ENCODE measurements at places on chromosomes 3 and 15.

GRCh38 chr3:25291481-25291905 is 136.6 kb upstream of the RARB start:
- DNase-seq: no peak

- no peak for DNase-seq
Observed at GRCh38 chr3:194880940-194881925, 195.6 kb downstream of the FAM43A start.

DNA sequence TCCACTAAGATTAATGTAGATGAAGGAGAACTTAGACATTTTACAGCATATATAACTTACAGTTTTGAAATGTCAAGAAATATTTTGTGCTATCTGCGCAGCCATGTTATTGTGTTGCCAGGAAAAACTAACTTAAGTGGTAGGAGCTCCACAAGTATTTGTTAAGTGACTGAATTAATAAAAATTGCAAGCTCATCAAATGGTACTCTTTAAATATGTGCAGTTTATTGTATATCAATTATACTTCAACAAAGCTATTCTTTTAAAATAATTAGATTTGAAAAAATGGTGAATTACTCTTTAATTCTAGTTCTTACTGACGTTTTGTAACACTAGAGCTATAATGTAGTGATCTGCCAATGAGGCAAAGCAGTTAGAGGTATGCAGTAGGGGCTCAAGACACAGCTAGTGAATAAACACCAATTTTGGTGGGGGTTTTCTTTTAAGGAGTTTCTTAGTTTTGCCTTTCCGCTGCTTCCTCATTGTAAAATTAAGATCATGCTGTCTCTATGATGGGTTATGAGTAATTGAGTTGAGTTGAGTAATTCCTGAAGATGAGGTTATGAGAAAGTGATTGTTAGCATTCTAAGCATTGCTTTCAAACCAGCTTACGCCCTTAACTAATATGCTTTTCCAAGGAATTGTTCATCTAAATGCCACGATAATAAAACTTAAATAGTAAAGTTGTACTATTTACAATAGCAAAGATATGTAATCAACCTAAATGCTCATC is 10.9 kb upstream of the LXN start:
- no peak for DNase-seq

DNA sequence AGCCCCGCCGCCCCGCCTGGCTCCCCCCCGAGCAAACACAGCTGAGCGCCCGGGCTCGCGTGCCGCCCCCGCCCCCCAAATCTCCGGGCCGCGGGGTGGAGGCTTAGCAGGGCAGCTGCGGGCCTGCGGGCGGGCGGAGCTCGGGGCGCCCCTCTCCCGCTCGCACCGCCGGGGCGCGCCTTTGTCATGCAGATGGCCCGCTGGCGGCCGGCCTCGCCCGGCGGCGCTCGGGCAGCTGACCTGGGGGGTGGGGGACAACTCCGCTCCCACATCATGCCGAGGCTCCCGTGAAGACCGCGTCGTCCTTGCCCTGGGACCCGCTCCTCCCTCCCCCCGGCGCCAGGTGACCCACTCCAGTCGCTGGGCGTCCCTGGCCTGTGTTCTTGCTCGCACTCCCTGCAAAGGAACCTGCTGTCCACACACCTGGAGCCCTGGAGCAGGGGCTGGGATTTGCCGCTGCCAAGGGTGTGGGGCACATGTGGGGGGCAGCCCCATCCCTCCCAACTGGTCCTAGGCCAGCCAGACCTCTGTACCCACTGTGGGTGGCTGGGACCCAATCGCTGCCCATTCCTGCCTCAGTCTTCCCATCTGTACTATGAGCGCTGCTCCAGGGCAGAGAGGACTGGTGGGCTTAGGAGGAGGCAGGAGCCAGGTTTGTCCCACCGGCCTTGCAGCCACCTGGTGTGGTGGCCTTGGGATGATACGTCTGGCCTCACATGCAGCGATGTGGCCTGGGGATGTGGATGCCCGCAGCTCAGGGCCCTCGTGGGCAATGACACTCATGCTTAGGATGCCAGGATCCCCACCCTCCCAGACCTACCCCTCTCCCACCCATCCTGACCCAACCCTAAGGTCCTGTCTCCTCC is 33.5 kb downstream of the DNAJB8 start:
- DNase-seq: no peak

GRCh38 chr3:130950124-130950523 is 56.2 kb downstream of the ATP2C1 start:
- DNase-seq: no peak

GRCh38 chr3:139346771-139347170 is 3.0 kb downstream of the MRPS22 start:
- DNase-seq: no peak

- DNase-seq: no peak
Observed at GRCh38 chr15:65032801-65033537, 3.5 kb upstream of the MTFMT start.

DNA sequence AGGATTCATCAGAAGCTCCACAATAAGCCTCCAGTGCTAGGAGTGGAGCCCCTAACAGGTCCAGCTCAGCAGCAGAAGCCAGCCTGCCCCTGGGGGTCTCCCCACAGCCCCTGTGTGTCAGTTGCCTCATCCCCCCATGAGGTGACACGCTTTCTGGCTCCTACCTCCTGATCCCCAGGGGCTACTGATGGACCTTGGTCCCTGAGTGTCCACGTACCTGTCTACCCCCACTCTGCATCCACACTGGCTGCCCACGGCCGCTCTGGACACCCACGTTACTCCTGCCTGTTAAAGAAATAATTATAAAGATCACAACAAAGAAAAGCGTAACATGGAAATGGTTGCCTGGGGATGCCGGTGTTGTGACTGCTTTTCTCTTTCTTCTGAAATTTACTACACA is 143.1 kb downstream of the CHSY1 start:
- DNase-seq: no peak

DNA sequence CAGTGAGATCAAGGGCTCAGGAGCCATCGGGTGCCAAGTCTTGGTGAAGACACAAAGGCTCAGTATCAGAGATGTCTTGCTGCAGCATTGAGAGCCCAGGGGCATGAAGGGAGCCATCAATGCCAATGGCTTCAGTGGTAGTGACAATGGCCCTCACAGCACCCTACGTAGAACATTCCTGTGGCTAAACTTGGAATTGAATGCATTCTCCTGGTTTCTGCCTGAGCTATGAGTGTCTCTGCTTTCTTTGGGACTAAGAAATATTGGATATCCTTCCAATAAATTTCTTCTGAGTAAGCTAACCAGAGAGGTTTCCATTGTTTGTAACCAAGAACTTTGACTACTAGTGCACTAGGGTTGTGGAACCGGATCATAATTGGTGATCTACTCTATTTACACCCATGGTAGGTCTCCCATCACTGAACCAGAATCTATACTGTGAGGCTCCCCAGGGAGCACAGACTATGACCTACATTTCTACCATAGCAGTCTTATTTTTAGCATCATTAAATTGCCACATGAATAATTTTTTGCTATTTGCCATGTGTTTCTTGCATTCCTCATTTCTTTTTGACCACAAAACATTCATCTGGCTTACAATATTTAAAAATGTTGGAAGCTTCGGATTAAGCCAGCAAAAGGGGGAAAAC is 31.6 kb upstream of the PDZRN3 start:
- no peak for DNase-seq
